Stimulated activated CD4-positive, alpha-beta T cell treated with anti-CD3 and anti-CD28 coated beads, Interleukin-4, amount 100 ng/mL, for 4 hours (primary cell): ENCODE measurements at places on chromosomes 2 and 18.

DNA sequence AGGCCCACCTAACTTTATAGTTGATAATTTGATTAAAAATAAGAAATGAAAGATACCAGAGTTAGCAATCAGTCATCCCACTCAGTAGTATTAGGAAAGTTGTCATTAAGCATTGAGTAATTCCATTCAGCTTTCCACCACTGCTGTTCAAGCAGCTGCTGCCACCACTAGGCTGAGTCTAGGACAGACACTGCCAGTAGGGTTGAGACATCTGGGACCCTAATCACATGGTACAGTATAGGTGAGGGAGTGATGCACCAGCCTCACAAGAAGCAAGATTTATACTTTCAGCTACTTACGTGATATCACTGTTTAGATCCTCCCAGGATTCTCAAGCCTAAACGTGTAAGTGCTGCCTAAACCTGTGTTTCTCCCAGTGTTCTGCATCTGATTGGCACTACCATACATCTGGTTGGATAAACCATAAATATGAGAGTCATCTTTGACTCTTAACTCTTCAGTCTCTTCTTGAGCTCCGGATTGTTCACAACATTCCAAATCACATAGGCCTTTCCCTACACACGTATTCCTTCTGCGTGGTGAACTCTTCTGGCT, 3.2 kb downstream of the UBXN4 start:
- peak; percentile 25 for DNase-seq

- no peak for DNase-seq
These were observed 23.0 kb downstream of the CYTIP start for GRCh38 chr2:157420771-157421323.

DNA sequence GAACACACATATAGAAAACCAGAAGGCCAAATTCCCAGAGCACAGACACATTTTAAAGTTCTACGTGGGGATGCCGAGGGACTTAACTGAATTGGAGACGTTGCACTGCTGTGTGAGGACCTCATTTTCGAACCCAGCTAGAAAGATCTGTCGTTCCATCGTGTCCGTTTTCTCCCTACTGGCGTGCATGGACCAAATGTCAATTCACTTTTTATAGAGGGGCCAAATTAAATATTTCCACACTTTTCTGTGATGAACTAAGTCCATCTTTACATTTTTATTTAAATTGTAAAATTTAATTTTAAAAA, 692 bp upstream of the TSHZ1 start:
- no peak for DNase-seq

DNA sequence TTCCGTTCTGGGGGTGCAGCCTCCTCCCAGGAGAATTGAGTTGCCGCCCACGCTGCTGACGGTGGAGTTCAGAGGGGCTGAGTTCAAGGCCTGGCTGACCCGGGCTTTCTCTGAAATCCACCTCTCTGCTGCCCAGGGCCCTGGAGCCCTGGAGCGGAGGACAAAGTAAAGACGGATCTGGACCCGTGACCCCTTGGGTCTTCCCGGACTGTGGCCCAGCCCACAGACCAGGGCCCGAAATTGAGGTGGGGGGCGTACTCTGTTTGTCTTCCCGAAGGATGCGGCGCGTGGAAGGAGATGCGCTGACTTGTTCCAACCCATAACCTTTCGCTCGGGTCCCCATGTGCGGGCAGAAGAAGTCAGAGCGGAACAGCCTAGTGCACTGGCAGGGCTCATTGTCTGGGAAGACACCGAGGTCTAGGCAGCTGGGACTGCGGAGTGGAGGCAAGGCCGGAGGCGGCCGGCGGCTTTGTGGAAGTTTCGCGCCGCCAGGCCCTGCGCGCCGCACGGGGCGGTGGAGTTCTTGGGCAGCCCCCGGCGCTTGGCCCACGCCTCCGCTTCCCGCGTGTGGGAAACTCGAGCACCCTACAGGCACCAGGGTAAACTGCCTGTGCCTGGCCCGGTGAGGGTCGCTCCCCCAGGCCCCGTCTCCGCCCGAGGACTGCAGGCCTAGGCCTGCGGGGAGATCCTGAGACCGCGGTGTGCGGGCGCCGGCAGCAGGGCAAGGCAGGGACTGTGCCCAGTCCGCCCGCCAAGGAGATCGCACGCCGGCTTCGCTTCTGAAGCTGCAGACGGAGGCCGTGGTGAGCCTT, 9.8 kb downstream of the POU3F3 start:
- no peak for DNase-seq

GRCh38 chr2:214019973-214020345, 390.9 kb upstream of the VWC2L start:
- no peak for DNase-seq

DNA sequence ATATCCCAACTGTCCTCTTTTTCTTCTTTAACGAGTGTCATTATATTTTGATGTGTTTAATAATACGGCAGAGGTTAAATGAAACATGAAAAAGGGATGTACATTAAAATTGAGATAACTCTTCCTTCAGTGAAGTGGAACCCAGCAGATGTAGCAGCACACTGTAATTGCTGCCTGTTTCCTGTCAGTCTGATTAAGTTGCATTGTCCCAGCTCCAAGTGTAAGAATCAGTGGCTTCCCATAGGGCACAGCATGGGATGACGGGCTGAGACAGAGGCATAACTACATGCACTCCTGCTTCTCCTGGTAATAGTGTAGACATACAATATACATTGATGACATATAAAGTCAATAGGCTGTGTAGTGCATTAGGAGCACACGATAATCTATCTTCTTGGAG, 175.8 kb upstream of the TCF4 start:
- DNase-seq, result no peak

DNA sequence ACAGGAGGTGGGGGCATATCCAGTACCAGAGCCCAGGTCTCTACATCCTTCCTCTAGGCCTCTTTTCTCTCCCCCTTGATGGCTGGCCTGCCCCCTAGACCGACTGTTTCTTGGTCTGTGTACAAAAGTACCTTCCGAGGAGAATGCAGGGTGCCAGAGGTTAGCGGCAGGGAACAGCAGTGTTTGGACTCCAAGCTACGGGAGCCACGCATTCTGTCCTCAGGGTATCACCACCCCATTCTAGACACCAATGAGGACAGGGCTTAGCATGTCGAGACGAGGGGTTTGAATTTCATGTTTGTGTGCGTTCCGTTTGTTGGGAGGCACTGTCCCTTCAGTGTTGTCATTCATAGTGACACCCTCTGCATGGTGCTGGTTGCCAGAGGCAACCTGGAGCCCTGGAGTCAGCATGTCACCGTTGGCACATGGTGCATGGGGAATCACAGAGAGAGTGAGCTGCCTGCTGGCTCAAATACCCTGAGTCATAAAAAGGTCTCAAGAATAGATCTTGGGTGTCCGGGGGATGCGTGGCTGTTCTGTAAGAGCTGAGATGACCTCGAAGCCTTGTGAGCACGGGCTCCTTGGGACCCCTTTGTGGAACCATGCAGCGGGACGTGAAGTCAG, 57.2 kb upstream of the LDLRAD4 start:
- no peak for DNase-seq

DNA sequence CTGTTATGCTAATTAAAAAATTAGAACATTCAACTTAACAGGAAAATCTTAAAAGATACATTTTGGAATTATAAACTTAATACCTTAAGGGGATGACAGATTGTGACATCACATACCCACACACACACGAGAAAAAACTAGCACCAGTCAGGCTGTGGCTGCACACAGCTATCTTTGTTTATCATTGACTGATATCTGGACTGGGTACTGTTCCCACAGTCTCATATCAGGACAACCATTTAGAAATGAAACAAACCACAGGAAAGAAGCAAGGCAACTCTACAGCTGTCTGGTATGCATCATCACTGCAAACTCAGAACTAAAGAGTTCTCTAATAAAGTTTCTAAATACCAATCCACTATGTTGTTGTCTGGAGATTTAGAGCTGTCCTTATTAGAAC, 210.9 kb upstream of the SMAD7 start:
- no peak for DNase-seq

DNA sequence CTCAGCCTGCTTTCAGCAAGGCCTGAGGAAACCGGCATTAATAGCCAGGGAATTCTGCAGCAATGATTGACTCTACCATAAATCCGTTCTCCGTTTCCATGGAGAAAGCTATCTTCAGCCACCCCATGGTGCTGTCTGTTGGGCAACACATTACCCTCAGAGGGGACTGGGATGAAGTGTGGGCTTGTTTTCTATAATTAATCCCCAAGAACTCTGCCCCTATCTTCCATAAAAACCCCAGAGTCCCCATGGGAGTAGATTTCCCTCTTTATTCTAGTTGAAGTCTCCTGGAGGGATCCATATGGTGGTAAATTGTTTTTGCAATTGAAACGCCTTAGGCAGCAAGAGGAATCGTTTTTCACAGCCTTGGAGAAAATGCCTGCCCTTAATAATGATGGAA, 9.2 kb downstream of the G6PC2 start:
- no peak for DNase-seq

DNA sequence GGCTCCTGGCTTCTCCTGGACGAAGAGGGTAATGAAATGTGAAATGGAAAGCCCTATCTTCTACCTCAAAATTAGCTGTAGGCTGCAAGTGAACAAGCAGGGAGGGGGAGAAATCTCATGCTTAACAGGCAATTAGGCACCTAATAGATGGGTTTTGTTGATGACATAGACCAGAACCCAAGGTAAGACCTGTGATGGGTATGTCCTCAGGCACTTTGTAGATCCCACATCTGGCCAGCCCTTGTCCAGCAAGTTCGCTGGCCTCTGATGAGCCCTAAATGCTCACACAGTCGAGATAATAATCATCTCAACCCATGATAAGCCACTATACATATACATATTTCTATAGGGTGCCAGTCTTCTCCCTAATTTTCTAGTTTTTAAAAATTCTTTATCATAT, 82.6 kb downstream of the MARCO start:
- no peak for DNase-seq

DNA sequence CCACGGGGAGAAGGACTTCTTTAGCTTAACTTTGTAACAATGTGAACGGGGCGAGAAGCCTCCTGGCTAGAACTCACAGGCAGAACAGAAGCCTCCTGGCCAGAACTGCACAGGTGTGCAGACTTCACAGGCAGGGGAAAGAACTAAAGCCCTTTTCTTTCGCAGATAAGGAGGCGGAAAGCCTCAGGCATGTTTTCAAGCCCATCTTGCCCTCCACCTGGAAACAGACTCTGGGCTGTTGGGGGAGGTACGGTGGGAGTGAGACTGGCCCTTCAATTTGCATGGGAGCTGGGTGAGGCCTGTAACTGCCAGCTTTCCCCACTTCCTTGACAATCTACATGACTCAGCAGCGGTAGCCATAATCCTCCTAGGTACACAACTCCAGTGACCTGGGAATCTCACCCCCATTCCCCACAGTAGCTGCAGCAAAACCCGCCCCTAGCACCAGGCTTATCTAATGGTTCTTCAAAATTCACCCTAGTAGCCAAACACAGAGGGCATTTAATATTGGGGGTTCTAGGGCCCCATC, 22.9 kb upstream of the ABCA12 start:
- no peak for DNase-seq

DNA sequence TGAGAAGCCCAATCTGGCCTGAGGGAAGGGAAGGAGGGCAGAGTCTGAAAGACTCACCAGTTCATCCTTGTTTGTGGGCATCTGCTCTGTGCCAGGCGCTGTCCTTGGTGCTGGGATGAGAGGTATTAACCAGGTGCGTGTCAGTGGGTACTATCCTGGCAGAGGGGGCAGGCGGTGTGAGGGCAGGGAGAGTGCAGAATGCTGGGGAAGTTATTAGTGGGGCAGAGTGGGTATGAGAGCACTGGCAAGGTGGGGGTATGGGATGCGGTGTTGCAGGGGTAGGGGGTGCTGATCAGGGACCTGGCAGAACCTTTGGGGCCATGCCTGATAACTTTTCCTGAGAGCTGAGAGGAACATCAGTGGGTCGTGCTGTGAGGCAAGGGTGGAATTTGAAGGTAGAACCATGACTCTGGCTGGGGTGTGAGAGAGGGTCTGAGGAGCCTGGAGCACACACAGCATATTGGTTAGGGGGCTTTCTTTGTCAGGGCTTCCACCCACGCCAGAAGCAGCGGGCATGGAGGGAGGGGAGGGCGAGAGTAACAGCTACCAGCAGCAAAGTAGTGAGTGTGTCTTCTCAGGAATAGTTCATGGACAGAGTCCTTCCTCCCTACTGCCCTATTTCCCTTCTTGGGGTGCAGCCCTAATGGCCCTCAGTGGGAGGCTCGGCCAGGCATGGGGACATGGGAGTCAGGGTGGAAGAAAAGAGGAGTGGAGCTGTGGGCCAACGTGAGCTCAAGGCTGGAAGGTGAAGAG, 290.7 kb downstream of the CYP26B1 start:
- DNase-seq, result no peak

- DNase-seq, result no peak
These were observed 806.4 kb downstream of the TRIB2 start for GRCh38 chr2:13522917-13523821.

DNA sequence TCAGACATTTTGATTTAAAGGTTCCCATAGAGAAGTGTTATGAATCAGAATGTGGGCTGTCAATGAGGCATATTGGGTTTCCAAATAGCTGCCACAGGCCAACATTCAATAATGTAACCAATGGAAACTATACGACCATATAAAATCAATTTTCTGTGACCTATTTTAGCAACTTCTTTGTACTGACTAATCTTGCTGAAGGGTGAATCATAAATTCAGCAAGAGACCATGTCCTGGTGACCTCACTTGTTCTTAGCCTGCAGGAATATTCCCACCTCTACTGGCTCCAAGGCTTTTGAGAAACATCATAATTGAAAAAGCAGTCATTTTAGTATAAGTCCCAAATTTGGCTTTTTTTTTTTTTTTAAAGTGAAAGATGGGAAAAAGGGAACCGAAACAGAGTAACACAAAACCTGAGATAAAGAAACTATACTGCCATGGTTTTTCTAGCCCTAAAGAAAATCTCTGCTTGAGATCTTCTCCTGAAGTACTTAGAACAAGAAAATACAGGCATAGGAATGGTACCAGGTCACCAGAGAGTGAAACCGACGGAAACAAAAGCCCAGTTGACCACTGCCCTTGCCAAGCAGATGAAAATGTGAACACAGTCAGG, 32.1 kb downstream of the PLEKHM3 start:
- no peak for DNase-seq

GRCh38 chr18:55515941-55516710, 71.9 kb downstream of the TCF4 start:
- no peak for DNase-seq

GRCh38 chr2:222064286-222064685, 234.5 kb downstream of the PAX3 start:
- no peak for DNase-seq

GRCh38 chr2:202104286-202104870, 31.3 kb downstream of the KIAA2012 start:
- DNase-seq, result peak; percentile 8

DNA sequence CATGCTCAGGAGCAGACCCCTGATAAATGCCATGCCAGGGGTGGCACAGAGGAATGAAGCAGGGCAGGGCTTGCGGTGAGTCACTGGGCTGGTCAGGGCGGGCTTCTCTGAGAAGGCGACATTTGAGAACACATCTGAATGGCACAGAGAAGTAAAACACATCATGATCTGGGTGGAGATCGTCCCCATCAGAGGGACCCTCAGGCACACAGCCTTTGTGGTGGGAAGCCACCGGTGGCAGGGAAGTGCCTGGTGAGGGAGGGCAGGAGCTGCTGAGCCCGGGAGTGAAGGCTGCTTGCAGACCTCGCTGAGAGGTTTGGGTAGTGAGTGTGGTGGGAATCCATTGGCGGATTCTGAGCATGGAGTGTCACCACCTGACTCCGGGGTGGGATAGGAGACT, 44.5 kb downstream of the DCDC2C start:
- DNase-seq, result no peak
